ENCODE measurements at places on chromosomes 6 and 20. TPM values are rescaled to one million over a fixed set of nuclear protein-coding genes. Genes with fewer than 3 reads are reported as not detected.

The NOX3 gene
- 0.54 TPM for total RNA-seq

The KIF3B gene
- total RNA-seq = 22.3 TPM

The KHDC1L gene
- not detected for total RNA-seq

The CARMIL1 gene
- total RNA-seq = 12.5 TPM

The RBPJL gene
- total RNA-seq = not detected

The JAG1 gene
- 34.3 TPM for total RNA-seq

The OR12D1 gene
- not detected for total RNA-seq

The COL9A3 gene
- 19.5 TPM for total RNA-seq

The GNAS-AS1 gene
- total RNA-seq = not detected

The TMEM74B gene
- total RNA-seq = 1.8 TPM

DNA sequence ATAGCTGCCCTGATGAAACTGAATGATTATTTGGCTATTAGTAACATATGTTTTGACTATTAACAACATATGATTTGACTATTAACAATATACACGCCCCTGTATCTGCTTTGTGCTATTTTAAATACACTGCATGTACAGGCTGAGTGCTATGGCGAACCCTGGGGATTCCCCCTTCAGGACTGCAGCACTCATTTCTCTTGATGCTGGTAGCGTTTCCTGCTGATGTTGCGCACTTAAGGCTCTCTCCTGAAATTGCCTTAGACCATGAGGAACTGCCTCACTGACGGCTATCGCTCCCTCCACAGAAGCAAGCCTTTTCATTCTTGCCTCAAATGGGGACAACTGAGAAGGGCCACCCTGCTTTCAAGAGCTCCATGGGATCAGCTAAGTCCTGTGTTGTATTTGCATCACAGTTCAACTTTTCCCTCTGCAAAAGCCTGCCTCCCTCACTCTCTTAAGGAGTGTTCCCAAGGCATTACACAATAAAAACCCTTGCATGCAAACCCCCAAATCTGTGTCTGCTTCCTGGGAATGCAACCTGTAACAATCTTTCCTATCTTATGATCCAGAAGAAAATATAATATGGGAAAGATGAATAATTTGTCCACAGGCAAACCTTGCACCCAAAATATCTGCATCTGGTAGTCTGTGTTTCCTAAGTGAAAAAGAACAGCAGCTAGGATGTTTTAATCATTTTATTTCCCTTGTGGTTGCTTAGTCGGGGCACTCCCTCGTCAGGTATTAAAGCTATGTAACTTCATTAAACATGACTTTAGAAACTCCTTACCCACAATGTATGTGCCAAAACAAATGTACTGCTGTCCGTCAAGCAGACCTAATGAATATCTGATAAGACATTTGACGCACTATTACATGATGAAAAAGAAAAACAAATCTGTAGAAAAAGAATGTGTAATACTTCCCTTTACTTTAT lies 456.4 kb downstream of the COL12A1 start:
- ATAC-seq = no peak

DNA sequence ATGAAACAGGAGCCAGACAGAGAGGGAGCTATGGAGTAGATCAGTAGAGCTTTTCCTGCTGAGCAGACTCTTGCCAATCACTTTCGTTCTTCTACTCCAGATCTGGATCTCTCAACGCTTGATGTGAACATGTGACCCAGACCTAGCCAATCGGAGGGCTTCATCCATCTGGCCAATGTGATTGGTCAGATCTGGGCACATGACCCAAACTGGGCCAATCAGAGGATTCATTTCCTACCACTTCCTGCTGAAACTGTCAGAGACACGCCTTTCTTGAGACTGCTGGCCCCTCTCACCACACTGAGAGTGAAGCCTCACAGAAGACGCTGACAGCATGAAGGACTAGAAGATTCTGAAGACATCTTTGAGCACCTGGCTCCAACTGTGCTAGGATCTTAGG lies 44.2 kb upstream of the ZMYND8 start:
- no peak for ATAC-seq

DNA sequence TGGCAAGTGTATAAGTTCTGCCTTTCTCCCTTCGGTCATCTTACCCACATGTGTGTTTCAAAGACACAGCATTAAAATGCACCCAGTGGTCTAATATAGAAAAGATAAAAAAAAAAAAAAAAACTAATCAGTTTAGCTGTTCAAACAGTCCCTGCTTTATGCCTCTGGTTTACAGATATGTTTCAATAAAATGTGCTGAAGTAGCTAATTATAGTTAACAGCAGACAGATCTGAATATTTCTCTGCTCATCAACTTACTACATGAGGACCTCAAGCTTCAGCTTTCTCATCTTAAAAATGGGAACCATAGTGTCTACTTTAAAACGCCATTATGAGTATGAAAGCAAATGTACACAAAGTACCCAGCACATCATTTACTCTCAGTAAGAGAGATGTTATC lies 280.6 kb upstream of the DEFB112 start:
- ATAC-seq = no peak

DNA sequence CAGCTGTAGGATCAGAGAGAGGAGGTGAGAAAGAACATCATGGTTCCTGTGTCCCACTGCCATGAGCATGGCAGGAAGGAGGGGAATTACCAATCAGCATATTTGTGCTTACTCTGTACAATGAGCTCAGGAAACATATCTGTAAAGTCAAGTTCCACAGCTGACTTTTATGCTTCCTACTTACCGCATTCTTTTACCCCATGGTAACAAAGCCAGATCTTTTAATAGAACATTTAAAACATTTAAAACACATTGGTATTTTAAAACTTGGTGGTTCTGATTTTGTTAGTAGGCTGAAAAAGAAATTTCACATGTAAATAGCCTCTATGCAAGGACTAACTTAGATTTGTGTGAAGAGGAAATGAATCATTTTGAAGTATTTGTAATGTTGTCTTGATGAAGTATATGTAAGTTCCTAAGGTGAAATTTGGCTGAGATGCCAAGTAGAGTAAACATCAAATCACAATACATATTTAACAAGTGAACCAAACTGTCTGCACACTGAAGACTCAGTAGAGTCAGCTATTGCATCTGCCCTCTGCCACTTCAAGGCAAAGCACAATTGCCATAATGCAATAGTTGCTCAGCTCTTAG lies 114.7 kb downstream of the GJA10 start:
- no peak for ATAC-seq

DNA sequence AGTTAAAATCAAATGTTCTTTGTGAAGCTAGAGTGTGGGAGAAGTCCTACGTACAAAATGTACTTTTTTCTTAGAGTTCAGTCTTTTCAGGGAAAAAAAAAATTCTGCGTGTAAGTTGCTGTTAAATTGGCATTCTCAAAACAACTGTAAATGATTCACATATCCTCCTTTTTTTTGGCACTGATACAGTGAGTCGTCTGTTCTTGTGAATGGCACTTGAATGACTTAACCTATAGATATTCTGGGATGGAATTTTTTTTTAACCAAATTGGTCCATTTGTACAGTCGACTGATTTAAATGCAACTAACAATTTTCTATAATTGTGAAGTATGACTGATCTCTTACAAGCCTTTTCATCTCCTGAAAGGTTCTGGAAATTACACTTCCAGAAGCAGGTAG lies 5.5 kb upstream of the JAG1 start:
- ATAC-seq = no peak

DNA sequence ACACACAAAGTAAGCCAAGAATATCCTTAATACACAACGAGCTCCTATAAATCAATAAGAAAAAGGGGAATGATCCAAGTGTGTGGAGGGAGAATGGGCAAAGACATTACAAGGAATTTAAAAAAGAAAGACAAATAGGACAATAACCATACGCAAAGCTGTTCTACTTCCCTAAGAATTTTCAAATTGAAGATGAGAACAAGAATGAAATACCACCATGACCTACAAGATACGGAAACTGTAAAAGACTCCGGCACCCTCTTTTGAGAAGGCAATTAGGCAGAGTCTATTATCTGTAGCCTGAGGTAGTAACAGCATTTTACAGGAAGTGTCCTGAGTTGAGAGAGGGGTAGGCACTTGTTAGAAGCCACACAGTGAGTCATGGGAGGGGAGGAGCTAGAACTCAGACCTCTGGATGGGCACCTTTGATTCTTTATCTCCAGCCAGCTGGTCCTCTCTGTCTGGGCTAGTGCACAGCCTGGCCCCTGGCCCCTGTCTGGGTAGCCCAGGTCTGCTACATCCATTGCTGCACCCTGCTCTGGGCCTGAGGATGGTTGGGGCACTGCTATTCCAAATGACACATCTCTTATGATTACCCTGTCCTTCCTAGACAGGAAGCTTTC lies 15.3 kb downstream of the RSPO4 start:
- no peak for ATAC-seq

- ATAC-seq = no peak
Observed at GRCh38 chr6:142932889-142933288, 12.1 kb downstream of the HIVEP2 start.

GRCh38 chr6:40727271-40727670 lies 140.1 kb upstream of the LRFN2 start:
- no peak for ATAC-seq

DNA sequence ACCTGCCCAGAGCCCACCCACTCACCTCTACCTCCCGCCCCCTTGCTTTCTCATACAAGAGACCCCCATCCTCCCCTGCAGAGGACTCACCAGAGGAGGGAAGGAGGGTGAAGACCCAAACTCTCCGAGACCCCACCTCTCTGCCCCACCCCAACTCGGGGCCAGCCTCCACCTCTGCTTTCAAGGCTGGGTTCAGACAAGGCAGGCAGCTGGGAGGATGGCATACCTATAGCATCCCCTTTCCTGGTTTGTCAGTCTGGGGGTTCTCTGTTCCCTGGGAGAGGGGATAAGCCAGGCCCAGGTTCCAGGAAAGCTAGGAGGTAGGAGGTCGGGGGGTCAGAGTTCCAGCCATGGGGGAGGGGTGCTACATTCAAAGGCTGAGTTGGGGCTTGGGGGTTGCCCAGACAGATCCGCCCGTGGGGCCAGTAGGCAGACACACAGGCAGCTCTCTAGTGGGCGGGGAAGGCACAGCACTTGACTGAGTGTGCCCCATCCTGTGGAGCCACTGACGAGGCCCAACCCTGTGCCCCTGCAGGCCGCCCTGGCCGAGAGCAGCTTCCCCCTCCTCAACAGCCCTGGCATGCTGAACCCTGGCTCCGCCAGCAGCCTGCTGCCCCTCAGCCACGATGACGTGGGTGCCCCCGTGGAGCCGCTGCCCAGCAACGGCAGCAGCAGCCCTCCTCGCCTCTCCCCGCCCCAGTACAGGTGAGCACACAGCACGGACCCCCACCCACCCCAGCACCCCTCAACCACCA lies 40.8 kb upstream of the MDFI start:
- no peak for ATAC-seq
